Effector CD8-positive, alpha-beta T cell (primary cell): ENCODE measurements at places on chromosomes 7 and 10.

GRCh38 chr10:126198681-126199080, 189.6 kb downstream of the ADAM12 start:
- no peak for DNase-seq

GRCh38 chr10:77175631-77176222, 461.9 kb downstream of the KCNMA1 start:
- DNase-seq, result no peak

GRCh38 chr7:91264924-91265681, 870 bp downstream of the FZD1 start:
- DNase-seq, result no peak

DNA sequence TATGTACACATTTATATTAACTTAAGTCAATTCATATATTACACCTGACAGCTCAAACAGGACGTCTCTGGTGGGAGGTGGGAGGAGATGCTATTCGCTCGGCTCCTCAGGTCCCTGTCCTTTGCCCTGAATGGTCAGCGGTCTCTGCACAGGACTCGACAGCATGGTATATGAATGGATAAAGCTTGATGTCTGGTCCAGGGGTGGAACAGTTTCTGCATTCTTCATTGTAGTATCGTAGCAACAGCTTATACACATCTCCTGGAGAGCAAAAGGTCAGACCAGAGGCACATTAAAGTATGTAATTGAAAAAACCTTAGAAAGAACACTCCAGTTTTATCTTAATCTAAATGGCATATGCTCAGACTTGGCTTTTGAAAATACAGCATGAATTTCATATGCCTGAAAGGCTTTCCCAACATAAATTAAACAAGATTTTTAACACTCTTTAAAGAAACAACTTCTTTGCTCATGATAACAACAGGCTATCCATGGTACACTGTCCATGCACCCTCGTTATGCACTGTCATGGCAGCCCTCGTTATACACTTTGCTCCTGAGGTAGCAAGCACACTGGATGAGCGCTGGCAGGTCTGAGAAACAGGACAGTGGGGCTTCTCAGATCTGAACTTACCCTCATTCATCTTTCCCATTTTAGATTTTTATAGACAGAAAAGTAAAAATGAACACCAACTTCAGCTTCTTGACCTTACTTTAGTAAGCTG, 57.3 kb upstream of the OGDHL start:
- DNase-seq, result no peak

DNA sequence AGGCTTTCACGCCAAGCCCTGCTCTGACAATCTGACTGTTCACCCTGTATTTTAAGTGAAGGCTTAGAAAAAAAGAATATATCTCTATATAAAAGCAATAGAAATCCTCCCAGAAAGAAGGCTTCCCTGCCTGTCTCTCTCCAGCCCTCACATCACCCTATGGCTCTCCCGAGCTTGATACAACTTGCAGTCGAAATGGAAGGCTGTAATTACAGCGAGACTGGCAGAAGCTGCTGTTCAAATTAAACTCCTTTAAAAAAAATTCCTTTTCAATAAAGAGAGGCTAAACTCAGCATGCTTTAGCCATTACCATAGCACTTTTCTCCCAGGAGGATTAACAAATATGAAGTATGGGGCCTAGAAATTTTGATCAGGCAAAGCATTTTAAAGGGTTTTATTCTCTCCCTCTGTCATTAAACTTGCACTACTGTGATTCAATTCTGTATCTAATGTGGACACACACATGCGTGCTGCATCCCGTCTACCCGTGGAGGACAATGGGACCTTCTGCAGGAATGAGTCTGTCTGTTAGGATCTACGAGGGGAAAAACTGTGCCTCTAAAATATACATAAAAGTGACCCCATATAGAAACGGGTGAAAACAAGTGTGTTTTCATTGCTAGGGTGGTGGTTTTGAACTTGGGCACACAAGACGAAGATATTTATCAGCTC, 223.8 kb downstream of the USP6NL start:
- DNase-seq, result no peak

- DNase-seq, result no peak
Observed at GRCh38 chr7:135150072-135150782, 2.4 kb downstream of the TMEM140 start.

- no peak for DNase-seq
Observed at GRCh38 chr7:50724526-50725520, 57.9 kb downstream of the GRB10 start.
